ENCODE measurements at places on chromosomes 12 and 14. TPM values are rescaled to one million over a fixed set of nuclear protein-coding genes. Genes with fewer than 3 reads are reported as not detected.

- DNase-seq: no peak
These were observed 37.0 kb upstream of the TMEM263 start for GRCh38 chr12:106918746-106919145.

Gene SVOP
- total RNA-seq: not detected

GRCh38 chr12:28164644-28165275 is 25.5 kb upstream of the CCDC91 start:
- peak; percentile 4 for DNase-seq

DNA sequence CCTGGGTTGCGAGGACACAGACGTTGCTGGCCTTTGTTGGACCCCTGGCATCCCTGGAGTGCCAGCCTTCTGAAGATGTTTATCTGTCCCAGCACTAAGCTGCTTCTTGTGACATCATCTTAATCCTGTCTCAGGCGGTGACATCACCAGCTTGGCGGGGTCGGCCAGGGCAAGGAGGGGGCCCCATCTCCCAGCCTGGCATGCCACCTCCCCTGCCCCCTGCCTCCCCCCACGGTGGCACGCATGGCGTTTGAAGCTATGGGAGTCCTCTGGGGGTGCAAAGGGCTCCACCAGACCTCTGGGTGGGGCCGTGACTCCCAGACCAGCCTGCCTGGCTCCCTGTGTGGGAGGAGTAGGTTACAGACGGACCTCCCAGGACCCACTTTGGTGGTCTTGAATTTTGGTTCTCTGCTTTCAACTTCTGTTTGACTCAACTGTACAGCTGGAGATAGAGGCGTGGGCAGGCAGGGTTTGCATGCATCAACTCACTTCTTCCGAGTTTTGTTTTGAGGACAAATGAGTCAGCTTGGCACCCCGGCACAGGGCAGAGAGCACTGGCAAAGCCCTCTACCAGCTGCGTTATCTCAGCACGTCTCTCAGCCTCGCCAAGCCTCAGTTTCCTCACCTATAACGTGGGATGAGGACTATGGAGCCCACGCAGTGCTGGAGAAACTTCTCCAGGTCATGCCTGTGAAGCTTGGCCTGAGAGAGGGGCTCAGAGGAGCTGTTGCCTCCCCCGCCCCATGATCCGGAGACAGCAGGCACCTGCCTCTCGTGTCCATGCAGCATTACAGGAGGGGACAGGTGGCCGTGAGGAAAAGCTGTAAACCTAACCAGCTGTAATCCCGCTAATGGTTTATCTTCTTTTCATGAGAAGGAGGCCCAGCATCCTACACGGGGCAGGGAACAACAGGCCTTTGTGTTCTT is 38.8 kb upstream of the EML1 start:
- peak; percentile 88 for DNase-seq

- no peak for DNase-seq
These were observed 227.5 kb downstream of the SSPN start for GRCh38 chr12:26422839-26423398.

DNA sequence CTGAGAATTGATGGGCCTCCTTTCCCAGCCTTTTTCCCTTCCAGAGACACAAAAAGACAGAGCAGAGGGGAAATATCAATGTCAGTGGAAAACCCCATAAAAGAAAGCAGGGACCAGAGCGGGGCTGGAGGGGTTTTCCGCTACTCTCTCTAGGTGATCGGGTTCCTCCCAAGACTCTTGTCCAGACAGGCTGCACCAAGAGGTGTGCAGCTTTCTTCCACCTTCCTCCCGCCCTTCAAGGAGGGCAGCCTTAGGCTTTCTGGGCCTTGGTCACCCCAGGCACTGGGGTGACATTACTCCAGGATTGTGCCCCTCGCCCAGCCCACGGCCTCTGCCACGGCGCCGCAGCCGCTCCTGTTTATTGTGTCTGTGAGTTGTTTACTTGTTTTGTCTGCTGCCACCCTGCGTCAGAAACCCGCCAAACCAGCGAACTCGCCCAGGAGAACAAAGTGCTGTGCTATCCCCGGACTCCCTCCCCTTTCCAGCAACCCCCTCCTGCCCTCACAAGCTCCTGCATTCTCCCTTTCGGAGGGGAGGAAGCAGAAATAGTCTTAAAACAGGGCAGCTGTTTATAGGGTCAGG is 6.7 kb upstream of the HOXC6 start:
- DNase-seq: peak; percentile 78

Gene SLC39A5
- not detected for total RNA-seq

GRCh38 chr12:1162081-1162760 is 171.2 kb downstream of the ERC1 start:
- no peak for DNase-seq

Gene PRICKLE1
- total RNA-seq: 13.2 TPM

GRCh38 chr14:33408291-33408690 is 469.6 kb downstream of the NPAS3 start:
- no peak for DNase-seq

Gene DNAH10
- 0.11 TPM for total RNA-seq

DNA sequence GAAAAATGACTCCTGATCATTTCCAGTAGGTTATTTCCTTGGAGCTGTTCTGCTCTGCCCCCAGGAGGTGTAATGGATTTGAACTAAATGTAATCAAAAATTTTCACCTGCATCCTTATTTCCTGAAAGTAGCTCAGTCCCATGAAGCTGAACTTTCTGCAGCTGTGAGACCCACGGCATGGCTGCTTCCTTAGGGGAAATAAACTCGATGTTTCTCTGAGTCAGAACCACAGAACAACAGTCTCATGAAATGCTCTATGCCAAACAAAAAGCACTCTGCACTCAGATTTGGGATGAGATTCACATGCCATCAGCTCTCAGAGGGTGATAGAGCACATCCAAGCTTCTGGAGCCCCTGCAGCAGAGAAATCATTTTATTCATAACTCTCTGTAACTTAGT is 224.1 kb upstream of the PLEKHG7 start:
- no peak for DNase-seq

DNA sequence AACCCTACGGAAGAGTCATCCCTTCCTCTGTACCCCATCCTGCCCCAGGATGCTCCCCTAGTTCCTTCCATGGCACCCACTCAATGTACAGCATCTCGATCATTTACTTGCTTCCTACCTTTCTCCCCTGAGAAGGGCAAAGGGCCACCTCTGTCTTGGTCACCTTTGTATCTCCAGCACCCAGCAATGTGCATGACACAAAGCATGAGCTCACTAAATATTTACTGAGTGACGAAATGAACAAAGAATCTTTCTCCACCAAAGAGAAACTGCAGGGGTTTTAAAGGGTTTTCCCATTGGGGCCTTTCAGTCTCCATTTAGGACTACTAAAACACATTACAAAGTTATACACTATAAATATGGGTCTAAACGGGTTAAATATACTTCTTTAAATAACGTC is 30.6 kb downstream of the ATG14 start:
- DNase-seq: no peak

- no peak for DNase-seq
These were observed 76.9 kb downstream of the ESR2 start for GRCh38 chr14:64217308-64217707.

Gene KRT78
- total RNA-seq: not detected

DNA sequence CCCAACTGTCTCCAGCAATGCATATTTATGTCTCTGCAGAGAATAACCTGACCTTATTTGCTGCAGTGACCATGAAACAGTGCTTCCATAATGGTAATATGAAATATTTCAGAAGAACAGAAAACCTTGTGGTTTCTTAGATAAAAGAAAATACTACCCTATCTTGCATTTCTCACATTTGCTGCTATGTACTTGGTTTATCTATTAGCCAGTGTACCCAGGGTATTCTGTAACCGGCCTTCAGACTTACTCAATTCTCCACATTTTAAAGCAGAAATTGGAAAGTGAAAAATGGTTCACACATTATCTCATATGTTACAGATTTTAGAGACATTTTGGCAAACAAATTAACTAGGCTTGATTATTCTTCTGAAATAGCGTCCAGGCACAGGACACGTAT is 57.9 kb upstream of the CCDC91 start:
- DNase-seq: no peak

Measured in GM23248 (cell line).